ENCODE measurements at places on chromosomes 11 and 22.

DNA sequence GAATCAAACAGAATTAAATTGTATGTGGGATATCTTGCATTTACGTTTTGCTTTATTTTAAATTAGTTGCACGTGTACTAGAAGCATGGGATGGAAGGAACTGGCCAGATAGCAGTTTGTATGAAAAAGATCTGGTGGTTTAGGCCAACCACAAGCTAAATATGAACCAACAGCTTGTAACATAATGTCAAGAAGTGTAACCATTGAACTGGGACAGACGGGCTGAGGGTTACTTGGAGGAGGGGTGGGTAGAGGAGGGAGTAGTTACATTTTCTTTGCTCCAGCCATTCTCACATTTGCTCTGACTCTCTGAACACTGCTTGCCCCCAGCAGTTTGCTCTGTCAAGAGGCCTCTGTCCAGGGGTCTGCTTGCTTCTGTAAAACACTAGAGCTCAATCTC lies 31.7 kb upstream of the CXCR5 start:
- no peak for DNase-seq

DNA sequence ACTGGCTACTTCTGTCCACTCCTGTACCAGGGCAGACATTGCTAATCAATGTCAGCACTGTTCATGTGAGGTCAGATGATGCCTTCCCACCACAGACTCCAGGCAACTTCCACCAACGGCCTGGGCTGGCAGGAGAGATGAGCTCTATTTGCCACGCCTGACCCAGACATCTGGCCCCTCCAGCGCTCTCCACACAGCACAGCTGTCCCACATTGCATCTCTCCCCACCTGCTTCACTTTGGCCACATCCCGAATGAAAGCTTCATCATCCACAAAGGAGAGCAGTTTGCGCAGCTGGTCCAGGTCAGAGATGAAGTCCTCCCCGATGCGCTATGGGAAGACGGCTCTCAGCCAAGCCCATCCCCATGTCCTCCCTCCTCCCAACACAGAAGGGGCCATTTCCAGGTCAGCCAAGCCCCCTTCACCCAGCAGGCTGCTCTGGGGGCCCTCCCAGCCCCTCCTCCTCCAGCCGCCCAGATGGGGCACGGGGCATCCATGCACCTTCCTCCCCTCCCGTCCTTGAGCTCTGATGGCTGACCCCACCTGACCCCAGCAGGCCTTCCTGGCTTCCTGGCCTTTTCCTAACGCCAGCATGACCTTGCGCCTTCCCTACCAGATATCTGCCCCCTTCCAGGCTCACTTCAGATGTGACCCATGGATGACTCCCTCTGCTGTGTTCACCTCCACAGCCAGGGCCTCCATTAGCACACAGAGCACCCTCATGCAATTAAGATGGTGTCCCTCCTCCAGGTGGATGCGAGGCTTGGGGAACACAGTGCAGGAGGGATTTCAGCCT lies 7.4 kb downstream of the PYGM start:
- no peak for DNase-seq

DNA sequence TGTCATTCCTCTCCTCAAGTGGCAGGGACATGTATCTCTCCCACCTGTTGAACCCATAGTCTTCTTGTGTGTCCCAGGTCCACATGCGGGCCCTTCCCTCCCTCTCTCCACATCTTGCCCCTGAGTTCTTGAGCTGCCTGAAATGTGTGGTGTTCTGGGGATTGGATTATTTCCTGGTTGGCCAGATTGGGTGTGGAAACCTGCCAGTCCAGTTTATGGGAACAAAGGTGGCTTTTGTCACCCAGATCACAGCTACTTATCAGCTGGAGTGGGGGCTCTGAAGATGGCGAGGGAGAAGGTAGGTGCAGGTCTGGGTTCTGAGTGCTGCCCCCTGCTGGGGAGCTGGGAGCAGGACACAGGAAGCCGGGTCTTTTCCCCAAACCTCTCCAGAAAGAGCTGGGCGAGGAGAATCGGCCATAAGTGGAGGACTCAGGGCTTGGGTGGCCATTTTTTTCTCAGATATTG lies 14.2 kb downstream of the DTX4 start:
- DNase-seq: no peak

GRCh38 chr11:35066783-35067423 lies 72.1 kb upstream of the CD44 start:
- no peak for DNase-seq

DNA sequence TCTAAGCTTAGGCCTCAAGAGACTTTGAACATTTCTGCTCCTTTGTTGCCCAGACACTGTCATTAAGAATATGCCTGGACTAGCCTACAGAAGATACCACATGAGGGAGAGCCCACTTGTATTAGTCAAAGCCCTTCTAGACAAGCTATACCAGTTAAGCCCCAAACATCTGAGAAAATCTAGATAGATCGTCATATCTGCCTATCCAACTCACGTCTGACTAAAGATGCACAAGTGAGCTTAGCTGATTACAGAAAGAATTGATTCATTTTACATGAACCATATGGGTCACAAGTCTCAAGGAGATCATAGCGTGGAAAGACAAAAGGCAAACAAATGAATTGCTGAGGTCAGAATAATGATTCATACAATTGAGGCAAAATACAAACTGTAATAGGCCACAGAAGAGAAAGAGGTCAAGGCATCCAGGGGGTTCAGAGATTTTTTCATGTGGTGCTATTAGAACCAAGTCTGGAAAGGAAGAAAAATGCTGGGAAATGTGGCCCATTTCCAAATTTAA lies 1155.5 kb upstream of the TENM4 start:
- DNase-seq: no peak

GRCh38 chr11:66418168-66418985 lies 2.5 kb upstream of the NPAS4 start:
- DNase-seq: peak; percentile 24

All from SK-N-MC (cell line).